ENCODE measurements at places on chromosomes 2 and 18.

DNA sequence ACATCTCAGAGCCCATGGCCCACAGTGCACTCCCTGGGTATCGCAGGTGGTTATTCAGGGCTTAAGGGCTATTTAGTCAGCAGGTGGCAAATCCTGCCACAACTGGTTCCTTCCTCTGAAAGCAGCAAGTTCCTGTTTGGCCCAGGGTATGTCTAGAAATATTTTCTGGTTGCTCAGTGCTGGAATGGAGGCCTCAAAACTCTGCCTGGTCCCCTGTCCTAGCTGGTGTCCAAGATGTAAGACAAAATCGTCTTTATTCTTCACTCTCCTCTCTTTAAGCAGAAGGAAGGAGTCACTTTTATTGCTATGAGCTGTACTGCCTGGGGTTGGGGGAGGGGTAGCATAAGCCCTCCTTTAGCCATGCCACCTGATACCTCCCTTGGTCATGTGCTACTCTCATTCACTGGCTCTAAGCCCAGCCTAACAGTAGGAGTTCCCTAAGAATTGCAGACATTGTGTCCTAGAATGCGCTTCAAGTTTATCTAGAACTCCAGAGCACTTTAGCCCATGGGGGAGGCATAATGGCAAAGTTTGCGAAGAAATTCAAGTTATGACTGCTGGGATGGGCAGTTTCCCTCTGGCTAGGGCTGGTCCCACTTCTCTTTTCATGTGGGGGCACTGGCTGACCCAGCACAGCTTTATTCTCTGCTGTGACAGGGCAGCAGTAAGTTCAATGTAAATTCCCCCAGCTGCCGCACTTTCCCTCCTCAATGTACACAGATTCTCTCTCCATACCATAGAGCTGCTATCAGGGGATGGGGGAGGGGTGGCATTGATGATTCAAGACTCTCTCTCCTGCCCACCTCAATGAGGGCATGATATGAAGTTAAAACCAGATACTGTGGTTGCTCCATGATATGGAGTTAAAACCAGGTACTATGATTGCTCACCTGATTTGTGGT is 27.1 kb upstream of the CWC22 start:
- no peak for DNase-seq

GRCh38 chr2:137977790-137978189 is 13.5 kb downstream of the HNMT start:
- DNase-seq, result no peak

DNA sequence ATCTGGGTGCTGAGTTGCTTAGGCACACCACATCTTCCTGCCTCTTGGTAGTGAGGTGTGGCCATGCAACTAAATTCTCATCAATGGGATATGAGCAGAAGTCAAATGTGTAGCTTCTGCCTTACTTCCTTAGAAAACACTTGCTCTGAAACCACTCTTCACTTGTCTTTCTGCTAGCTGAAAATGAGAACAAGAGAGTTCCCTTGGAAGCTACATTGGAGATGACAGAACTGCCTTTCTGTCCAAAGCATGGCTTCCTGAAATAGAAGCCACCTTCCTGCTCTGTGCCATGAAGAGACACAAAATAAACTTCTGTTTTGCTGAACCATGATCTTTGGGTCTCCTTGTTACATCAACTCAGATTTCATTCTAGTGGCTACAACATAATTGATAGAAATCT is 659.9 kb downstream of the IRS1 start:
- no peak for DNase-seq

- no peak for DNase-seq
Measured at GRCh38 chr2:207465894-207466293, 63.9 kb upstream of the CREB1 start.

Data from T47D (cell line).